Pulmonary artery endothelial cell (primary cell): ENCODE measurements at places on chromosomes 12 and 14.

GRCh38 chr12:115570069-115570777 is 707.3 kb downstream of the MED13L start:
- no peak for DNase-seq

DNA sequence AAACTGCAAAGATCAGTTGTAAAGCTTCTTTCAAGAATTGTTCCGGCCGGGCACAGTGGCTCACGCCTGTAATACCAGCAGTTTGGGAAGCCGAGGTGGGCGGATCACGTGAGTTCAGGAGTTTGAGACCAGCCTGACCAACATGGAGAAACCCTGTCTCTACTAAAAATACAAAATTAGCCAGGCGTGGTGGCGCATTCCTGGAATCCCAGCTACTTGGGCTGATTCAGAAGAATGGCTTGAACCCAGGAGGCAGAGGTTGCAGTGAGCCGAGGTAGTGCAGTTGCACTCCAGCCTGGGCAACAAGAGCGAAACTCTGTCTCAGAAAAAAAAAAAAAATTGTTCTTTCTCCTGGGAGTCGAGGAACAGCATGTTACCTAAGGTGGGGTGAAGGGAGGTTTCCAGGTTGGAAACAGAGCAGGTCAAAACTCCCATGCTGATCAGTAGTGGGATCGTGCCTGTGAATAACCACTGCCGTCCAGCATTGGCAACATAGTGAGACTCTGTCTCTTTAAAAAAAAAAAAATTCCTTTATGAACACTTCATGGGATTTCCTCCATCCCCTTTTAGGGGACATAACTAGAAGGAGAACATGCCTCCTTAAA is 13.9 kb downstream of the FBXO34 start:
- no peak for DNase-seq

DNA sequence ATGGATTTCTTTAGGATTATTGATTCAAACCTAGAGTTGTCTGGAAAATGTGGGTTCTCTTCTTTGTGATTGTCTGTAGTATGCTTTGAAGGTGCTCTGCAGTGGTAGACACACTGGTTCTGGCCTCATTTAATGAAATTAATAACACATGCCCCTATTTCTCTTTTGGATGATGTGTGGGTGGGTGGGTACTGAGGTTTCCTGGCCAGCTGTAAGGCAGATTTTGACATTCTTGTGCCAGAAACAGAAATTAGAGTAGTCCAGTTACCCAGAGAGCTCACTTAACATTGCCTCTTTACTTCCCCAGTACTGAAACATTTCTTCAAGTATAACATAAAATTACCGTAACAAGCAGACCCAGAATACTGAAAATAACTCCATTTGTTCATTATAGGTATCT is 14.4 kb downstream of the TSFM start:
- DNase-seq = no peak

GRCh38 chr14:24398653-24399446 is at the start of gene NYNRIN:
Gene NYNRIN (plus strand): TSS chr14:24399003. CDS start chr14:24399247, 244 bp downstream.
- no peak for DNase-seq

GRCh38 chr12:101053203-101053602 is 156.8 kb downstream of the SLC5A8 start:
- no peak for DNase-seq

DNA sequence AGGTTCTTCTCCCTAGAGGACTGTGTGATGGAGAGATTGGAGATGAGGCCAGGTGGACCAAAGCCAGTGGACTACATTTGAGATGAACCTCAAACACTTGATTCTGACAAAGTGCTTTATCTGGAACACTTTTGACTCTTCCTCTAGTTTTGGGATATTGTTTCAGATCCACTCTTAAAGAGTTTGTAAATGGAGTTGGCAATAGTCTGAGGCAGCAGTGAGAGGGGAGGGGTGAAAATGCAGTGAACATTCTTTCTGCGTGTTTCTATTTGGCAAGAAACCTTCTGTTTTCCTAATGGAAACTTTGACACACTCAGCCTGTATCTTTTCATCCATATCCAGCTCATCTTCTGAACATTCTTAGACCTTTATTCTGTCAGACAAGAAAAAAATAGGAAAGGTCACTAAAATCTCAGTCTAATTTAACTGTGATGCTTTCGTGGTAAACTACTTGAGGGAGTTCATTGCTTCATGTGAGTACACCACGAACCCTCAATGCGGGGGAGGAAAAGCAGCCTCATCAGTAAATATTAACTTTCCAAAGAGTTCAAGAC is 57.4 kb upstream of the KCNJ8 start:
- no peak for DNase-seq

- no peak for DNase-seq
Observed at GRCh38 chr12:9872162-9872561, 3.0 kb upstream of the CLEC2B start.

GRCh38 chr12:47094804-47095203 is 15.0 kb upstream of the AMIGO2 start:
- DNase-seq = no peak

GRCh38 chr12:5972387-5972786 is 27.3 kb upstream of the ANO2 start:
- no peak for DNase-seq

DNA sequence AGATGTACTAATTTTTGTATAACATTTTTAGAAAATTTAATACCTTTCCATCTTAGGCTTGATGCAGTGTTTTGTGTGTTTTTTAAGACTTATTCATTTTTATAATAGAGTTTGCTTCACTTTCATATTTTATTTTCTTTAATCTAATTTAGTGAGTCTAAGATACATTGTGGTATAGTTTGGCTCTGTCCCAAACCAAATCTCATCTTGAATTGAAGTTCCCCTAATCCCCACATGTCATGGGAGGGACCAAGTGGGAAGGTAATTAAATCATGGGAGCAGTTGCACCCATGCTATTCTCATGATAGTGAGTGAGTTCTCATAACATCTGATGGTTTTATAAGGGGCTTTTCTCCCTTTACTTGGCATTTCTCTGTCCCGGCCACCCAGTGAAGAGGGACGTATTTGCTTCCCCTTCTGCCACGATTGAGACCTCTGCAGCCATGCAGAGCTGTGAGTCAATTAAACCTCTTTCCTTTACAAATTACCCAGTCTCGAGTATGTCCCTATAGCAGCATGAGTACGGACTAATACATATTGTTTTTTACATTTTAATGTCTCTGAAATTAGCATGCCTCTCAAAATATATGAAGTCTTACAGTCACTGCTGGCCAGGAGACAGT is 34.9 kb downstream of the GABARAPL1 start:
- DNase-seq = no peak

- no peak for DNase-seq
Observed at GRCh38 chr14:91341334-91341733, 76.3 kb downstream of the CCDC88C start.

GRCh38 chr12:124564232-124564958 is 3.0 kb downstream of the NCOR2 start:
- DNase-seq = no peak

DNA sequence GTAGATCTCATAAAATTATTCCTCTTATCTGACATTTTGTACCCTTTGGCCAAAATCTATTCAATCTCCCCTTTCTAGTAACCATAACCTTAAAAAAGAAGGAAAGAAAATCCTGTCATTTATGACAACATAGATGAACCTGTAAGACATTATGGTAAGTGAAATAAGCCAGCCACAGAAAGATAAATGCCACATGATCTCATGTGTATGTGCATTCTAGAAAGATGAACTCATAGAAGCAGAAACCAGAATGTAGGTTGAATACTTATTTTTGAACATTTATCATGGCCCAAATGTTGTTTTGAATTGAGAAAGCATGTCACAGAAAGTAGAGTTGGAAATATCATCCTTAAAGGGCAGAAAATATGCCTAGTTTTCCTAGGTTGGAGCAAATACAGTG is 1053.6 kb downstream of the SLC6A15 start:
- no peak for DNase-seq

GRCh38 chr14:102035914-102036313 is 50.9 kb downstream of the HSP90AA1 start:
- DNase-seq = no peak

GRCh38 chr14:70802379-70802778 is 6.9 kb downstream of the MAP3K9 start:
- DNase-seq = no peak

DNA sequence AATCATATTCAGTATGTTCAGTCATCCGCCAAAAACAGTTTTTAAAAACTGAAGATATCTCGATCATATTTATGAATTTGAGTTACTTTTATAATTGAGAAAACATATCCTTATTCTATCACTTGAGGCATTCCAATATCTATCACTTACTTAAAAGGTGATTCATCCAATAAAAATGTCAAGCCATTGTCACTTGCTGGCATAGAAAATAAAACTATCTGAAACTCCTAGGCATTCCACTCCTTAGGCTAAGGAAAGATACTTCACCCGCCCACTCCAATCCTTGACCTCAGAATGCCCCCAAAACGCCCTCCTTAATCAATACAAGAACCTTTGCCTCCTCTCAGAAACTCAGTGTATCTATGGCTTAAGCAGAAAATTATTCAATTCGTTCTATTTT is 51.3 kb upstream of the AMIGO2 start:
- no peak for DNase-seq

DNA sequence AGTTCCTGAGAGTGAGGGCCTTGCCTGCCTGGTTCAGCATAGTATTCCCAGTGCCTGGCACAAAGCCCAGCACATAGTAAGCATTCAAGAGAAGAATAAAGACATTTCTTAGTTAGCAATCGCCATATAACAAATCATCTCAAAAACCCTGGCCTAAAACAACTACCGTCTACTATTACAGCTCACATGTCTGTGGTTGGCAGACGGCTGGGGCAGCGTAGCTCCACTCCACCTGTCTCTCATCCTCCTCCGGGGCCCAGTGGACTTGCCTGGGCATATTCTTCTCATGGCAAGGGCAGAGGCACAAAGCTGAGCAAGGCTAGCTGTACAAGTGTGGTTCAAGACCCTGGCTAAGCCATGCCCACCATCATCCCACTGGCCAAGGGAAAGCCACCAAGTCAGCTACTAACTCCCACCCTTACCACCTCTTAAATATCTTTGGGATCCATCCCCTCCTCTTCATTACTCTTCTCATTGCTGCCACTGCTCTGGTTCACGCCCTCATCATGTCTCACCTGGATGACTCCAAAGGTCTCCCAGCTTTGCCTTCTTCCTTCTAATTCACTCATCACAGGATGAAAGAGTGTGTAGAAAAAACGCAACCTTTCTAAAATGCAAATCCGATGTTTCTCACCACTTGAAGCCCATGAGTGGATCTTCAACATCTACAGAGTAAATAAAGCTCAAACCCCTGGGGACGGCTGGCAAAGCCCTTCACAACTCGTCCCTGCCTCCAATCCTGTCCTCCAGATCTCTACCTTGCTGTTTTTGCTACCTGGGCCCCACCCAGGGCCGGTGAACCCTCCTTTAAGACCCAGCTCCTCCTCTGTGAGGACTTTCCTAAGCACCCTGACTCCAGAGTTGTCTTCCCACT is 10.4 kb downstream of the TMEM229B start:
- no peak for DNase-seq

- DNase-seq = no peak
Observed at GRCh38 chr14:72824051-72824450, 69.8 kb downstream of the DPF3 start.

GRCh38 chr12:64877363-64878004 is 53.0 kb downstream of the TBC1D30 start:
- DNase-seq = no peak

DNA sequence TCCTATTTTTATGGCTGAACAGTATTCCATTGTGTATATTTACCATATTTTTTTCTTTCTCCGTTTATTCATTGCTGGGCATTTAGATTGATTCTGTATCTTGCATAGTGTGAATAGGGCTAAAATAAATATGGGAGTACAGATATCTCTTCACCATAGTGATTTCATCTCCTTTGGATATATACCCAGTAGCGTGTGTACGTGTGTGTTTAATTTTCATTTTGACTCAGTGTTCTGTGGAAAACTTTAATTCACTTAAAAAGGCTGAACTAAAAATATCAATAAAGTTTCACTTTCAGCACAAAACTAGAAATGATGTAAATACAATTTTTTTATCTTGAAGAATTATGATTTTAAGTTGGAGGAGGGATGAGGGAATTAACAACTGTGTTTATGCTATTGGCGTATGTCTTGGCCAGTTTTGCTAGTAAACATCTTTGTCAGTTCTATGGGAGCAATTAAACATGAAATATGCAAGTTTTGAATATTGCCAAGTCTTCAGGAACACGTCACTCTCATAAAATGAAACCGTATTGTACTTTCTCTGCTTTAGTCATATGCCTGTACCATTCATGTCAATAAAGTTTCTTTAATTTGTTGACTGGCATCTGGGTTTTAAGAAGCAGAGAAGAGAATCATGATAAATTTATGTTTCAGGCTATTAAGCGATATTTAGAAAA is 99.8 kb downstream of the PTGER2 start:
- DNase-seq = no peak

DNA sequence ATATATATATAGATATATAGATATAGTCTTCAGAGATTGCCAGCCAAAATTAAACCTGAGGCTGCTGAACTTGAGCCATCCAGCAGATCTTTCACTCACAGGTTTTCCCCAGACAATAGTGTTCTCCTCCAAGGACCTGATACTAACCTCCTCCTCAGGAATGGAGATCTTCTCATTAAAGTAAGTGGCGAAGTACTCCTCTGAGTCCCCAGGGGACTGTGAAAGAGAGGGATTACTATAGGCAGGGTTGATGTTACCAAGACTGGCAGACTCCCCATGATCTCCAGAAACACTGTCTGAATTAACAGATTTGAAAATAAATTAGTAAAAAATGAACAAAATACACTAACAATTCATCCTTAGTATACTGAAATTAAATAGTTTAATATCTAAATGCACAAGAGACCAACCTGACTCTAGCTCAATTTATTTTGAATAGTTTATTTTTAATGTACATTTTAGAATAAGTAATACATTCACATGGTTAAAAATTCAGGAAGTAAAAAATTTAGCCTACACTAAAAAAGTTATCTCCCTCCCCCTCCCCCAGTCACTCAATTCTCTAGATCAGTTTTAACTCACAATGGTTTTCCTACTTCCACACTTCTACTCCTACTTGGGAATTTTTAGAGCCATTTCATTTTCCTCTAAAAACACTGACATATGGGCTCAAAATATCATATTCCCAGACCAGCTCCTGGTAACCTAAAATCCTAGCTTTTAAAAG is 17.7 kb downstream of the SLC11A2 start:
- no peak for DNase-seq

- DNase-seq = no peak
Observed at GRCh38 chr14:26839481-26839880, 241.6 kb upstream of the NOVA1 start.
